ENCODE measurements at places on chromosomes 13 and 19.

GRCh38 chr19:3176715-3177501, 1.7 kb upstream of the S1PR4 start:
- DNase-seq, result peak; percentile 37

DNA sequence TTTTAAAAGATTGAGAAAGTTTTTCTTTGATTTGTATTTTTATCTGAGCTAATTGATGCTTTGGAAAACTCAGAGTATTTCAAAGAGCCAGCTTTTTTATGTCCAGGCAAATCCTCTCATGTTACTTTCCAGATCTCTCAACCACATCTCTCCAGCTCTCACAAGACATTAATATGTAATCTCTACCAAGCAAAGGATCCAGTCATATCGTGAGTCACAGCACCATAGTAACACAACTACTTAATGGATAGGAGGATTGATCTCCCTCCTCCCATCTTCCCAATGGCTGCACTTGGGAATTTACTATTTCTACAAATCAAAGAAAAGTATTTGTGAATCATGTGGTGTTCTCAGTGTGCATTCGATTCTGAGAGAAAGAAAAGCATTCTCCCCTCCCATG, 63.3 kb downstream of the POU4F1 start:
- no peak for DNase-seq

GRCh38 chr13:34617473-34618083, 324.5 kb upstream of the NBEA start:
- DNase-seq, result no peak

DNA sequence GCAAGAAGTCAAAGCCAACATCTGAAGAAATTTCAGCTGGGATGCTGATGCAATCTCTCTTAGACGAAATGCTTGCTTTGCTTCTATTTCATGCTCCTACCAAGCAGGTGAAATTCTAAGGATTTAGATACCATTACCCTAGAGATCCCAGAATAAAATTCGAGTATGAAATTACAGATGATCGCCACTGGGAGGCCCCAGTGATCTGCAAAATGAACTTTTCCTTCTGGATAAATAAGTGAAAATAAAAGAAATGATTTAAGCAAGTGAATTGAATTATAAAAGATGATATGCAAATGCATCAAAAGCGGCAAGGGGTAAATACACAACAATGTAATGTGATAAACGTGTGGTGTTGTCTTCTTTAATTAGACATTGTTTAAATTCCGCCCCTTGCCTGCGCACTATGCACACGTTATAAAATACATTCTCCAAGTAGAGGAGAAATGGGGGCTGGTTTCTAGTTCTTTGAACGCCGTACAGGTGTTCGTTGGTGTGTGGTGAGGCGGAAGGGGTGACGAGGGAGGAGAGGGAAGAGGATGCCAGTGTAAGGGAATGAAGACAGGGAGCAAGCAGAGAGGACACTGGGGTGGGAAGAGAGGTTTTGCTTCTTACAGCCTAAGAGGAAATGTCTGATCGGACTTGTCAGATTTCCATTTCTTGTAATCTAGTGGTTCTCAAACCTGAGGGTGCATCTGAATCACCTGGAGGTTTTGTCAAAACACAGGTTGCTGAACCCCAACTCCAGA, 58.0 kb downstream of the ERCC5 start:
- no peak for DNase-seq

- no peak for DNase-seq
These were observed 9.0 kb upstream of the TNFRSF19 start for GRCh38 chr13:23561261-23561660.

- no peak for DNase-seq
These were observed at the start of gene WIZ for GRCh38 chr19:15449620-15450527. Gene WIZ (minus strand): TSS chr19:15449956. CDS start chr19:15448307, 1,649 bp downstream.

GRCh38 chr19:49761625-49762311, 1.3 kb downstream of the TSKS start:
- DNase-seq, result no peak

- no peak for DNase-seq
These were observed 13.6 kb downstream of the UBAC2 start for GRCh38 chr13:99214232-99214631.

- no peak for DNase-seq
These were observed 34.6 kb downstream of the CEBPG start for GRCh38 chr19:33408116-33408515.

- no peak for DNase-seq
These were observed 17.4 kb upstream of the IRS2 start for GRCh38 chr13:109803825-109804224.

GRCh38 chr19:46069806-46070341, 29.1 kb upstream of the IGFL4 start:
- DNase-seq, result peak; percentile 39

DNA sequence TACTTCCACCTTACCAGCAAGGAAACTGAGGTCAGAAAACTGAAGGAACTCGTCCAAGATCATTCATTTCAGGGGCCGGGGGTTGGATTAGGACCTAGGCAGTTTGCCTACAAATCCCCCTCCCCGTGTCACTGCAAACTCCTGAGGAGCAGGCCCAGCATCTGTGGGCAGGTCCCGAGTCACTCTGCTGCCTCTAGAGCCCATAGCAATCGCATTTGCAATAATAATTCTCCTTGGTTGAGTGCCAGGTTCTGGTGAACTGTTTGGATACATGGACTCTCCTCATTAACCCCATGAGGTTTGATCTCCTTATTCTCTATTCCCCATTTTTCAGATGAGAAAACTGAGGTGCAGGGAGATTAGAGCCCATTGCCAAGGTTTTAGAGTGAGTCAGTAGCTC, 903 bp downstream of the PIN1 start:
- DNase-seq, result peak; percentile 10

GRCh38 chr13:109584844-109585361, 201.5 kb downstream of the IRS2 start:
- no peak for DNase-seq

DNA sequence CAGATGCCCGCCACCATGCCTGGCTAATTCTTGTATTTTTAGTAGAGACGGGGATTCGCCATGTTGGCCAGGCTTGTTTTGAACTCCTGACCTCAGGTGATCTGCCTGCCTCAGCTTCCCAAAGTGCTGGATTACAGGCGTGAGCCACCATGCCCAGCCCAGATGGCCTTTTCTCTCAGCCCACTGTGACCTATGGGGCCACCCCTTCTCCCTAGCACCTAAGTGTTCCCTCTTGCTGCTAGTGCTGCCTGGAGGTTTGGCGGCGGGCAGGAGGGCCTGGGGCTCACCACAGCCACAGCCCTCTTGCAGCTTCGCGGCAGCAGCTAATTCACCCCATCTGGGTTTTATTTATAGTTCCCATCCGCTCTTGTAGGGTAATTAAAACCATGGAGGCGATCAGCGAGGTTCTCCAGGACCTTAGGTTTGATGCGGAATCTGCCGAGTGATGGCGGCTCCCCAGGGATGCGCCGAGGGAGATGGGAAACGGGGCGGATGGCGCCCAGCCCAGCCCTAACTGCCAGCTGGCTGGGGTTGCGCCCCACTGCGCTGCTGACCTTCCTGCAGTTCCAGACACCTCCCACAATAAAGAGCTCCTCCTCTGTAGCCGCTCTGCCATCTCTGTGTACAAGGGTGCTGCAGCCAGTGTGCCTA, 3.3 kb downstream of the REX1BD start:
- DNase-seq, result peak; percentile 27

- no peak for DNase-seq
These were observed 3.6 kb upstream of the RPS15 start for GRCh38 chr19:1434577-1435060.

DNA sequence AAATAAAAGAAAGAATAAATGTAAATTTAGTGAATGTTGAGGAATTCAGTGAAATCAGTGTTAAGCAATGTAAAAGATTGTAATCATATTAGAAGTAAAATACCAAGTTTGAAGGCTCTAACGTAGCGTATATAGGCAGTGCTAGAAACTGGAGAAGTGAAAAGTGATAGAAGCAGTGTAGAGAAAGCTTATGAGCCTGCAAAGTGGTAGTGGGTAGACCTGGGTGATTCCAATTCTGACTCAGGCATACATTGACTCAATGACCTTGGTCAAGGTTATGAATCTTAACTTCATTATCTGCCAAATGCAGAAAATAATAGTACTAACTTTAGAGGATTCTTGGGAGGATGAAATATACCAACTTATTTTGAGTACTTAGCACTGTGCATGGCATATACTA, 4.1 kb downstream of the SLC10A2 start:
- DNase-seq, result no peak

DNA sequence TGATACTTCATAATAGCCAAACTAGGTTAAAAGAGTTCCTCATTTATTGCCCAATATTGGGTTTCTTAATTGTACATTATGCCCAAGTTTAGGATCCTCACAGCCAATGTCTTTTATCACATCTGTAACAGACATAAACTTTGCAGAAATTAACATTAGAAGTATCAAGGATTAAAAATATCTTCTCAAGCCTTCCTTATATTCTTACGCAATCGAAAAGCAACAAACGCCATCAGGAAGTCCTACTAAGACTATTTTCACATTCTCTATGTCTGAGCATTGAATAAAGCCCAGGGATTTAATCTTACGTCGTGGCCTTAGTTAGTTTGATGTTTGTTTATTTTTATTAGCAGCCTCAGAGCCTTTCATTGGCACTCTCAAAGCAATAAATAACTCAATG, 1660.4 kb upstream of the MIR17HG start:
- DNase-seq, result no peak

DNA sequence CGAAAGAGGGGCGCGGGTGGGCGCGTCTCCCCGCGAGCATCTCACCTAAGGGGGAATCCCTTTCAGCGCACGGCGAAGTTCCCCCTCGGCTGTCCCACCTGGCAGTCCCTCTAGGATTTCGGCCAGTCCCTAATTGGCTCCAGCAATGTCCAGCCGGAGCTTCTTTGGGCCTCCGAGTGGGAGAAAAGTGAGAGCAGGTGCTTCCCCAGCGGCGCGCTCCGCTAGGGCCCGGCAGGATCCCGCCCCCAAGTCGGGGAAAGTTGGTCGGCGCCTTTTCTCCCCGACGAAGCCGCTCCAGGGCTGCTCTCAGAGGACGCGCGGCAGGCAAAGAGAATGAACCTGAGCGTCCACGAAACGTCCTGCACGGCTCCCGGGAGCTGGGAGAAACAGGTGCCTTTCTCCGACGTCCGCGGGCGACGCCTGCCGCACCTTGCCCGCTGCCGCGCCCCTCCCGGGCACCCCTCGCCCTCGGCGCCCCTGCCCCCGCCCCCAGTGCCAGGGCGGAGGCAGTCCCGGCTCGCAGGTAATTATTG, 366 bp upstream of the KL start:
- no peak for DNase-seq

DNA sequence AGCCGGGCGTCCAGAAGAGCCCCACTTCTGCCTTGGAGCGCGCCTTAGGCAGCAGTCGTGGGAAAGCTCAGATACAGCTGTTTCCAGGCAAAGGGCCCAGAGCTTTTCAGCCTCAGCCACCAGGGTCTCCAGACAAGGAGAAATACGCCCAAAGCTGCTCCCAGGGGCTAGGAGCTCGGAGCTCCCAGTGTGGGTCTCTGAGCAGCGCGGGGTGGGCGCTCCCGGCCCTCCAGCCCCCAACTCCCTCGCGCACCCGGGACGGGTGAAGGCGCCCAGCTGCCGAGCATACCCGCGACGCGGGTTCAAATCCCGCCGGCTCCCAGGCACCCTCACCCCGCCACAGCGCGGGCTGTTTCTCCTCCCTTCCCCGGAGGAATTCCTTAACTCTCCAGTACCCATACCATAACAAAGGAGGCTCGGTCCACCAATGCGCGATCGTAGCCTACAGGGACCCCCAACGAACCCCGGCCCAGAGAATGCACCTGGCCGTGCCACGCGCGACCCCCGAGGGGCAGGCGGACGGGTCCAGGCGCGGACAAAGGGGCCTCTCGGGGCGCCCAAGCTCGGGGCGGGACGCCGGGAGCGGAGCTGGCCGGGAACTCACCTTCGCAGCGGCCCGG, 507 bp downstream of the COL4A1 start:
- DNase-seq, result no peak

GRCh38 chr13:109626386-109627171, 159.8 kb downstream of the IRS2 start:
- DNase-seq, result no peak

- DNase-seq, result no peak
These were observed at the start of gene LYPD4 for GRCh38 chr19:41844601-41845000. Gene LYPD4 (minus strand): TSS chr19:41844683. CDS start chr19:41839285, 5,398 bp downstream.

GRCh38 chr13:51501096-51501495, 48.3 kb upstream of the INTS6 start:
- DNase-seq, result no peak

- no peak for DNase-seq
These were observed 1.7 kb downstream of the PCDH8 start for GRCh38 chr13:52846567-52847321.

- DNase-seq, result no peak
These were observed 3.5 kb downstream of the LYPD5 start for GRCh38 chr19:43798546-43799409.

GRCh38 chr13:25973576-25973975, 78.2 kb downstream of the SHISA2 start:
- no peak for DNase-seq

GRCh38 chr13:43387880-43388279, 364.5 kb downstream of the DNAJC15 start:
- no peak for DNase-seq

GRCh38 chr13:93472814-93473296, 246.2 kb downstream of the GPC6 start:
- DNase-seq, result no peak

DNA sequence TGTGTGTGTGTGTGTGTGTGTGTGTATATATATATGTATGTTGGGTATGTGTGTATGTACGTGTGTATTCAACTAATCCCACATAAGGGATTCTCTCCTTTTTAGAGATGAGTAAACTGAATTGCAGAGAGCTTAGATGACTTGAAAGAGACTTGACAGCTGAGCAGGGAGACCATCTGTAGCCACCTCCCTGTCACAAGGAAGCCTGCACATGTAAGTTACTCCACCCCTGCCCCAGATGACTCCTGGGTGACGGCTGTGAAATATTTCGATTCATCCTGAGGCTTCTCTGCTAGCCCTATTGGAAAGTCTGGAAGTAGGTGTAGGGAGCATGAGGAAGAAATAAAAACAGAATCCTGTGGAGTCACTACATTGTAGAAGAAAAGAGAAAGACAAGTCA, 480.4 kb downstream of the FOXO1 start:
- no peak for DNase-seq

GRCh38 chr19:17848595-17849292, 962 bp upstream of the JAK3 start:
- no peak for DNase-seq

DNA sequence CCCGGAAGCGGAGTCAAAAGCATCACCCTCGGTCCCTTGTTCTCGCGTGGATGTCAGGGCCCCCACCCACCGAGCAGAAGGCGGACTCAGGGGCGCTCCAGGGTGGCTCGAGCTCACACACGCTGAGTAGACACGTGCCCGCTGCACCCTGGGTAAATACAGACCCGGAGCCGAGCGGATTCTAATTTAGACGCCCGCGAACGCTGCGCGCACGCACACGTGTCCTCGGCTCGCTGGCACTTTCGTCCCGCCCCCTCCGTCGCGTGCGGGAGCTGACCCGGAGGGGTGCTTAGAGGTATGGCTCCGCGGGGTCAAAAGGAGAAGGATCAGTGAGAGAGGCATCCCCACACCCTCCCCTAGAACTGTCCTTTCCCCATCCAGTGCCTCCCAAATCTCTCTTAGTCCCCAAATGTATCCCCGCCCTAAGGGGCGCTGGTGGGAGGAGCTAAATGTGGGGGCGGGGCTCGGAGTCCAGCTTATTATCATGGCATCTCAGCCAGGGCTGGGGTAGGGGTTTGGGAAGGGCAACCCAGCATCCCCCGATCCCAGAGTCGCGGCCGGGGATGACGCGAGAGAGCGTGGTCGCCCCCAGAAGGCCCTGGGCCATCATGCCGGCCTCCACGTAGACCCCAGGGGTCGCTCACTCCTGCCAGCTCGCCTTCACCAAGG, 451 bp upstream of the ICAM5 start:
- no peak for DNase-seq
